ENCODE measurements at places on chromosomes 5 and 9.

DNA sequence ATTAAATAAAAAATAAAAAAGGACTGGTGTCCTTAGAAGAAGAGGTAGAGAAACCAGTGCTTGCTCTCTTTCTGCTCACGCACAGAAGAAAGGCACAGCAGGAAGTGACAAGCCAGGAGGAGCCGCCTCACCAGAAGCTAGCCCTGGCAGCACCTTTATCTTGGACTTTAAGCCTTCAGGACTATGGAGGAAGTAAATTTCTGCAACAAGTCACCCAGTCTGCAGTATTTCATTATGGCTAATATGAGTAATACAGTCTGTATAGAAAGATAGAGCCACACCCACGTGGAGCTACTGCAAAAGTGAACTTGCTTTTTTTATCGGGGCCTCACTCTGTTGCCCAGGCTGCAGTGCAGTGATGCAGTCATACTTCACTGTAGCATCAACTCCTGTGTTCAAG lies 68.4 kb downstream of the PDZD2 start:
- DNase-seq, result no peak

- no peak for DNase-seq
Measured at GRCh38 chr5:138711811-138712210, 41.4 kb upstream of the CTNNA1 start.

DNA sequence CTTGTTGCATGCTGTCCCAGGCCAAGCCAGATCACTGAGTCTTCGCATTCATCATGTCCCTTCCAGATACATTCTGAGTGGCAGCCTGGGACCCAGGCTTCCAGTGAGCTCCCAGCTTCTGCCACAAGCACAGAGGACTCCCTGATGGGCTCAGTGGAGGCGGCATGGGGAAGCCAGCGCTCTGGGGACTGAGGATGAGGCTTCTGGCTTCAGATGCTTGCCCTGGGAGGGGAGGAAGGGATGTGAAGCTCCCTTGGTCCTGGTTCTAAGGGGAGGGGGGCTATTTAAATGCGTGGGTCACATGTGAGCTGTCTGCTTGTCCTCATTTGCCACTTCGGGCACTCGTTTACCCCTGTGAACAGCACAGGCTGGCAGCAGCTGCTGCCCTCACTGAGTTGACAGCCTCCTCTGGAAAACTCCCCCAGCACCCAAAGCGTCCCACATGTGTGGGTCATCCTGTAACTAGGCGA lies 174.0 kb downstream of the NR3C1 start:
- DNase-seq, result peak; percentile 5

DNA sequence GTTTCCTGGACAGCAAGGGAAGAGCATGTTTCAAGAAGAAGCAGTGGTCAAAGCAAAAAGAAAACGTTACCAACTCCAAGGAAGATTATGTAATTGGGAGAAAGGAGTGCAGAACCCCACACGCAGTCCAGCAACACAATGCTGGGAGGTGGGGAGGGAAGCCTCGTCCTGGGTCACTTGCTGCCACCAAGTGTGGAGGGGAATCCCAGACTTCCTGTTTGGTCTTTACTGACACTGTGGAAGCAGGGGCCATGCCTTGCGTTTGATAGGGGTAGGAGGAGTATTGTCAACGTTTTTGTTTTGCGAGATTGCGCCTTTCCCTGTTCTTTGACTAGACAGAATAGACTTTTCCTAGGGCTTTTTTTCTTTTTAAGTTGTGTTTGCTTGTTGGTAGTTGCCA lies 421.0 kb downstream of the KDM4C start:
- no peak for DNase-seq

DNA sequence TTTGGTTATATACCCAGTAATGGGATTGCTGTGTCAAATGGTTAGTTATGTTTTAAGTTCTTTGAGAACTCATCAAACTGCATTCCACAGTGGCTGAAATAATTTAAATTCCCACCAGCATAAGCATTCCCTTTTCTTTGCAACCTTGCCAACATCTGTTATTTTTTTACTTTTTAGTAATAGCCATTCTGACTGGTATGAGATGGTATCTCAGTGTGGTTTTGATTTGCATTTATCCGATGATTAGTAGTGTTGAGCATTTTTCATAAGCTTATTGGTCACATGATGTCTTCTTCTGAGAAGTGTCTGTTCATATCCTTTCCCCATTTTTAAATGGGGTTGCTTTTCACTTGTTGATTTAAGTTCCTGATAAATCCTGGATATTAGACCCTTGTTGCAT lies 435.7 kb upstream of the RIOK2 start:
- no peak for DNase-seq

DNA sequence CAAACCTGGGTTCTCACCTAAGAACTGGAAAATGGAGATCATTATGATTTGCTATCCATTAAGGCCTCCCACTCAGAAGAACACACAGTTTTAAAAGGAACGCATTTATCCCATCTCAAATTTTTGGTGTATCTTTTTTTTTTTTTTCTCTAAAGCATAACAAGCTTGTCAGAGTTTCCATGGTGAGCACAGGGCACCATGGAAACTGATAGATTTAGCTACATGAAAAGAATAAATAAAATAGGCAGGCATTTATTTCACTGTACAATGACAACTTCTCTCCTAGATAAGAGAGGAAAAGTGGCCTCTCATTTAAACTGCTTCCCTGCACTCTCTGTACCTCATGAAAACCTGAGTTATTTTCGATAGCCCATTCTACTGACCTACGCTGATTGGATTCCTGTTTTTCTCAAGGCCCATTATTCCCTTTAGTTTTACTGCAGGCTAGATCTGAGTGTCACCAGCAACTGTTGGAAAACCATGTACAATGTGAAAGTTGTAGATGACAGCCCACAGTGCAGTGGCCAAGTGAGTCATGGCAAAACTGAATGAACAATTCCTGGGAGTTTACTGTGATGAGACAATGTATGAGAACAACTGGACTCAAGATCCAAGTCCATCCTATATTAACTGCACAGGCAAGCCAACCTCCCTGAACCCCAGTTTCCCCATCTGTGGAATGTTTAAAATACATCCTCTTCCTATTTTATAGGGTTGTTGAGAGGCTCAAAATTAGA lies 4.3 kb upstream of the GDA start:
- no peak for DNase-seq

DNA sequence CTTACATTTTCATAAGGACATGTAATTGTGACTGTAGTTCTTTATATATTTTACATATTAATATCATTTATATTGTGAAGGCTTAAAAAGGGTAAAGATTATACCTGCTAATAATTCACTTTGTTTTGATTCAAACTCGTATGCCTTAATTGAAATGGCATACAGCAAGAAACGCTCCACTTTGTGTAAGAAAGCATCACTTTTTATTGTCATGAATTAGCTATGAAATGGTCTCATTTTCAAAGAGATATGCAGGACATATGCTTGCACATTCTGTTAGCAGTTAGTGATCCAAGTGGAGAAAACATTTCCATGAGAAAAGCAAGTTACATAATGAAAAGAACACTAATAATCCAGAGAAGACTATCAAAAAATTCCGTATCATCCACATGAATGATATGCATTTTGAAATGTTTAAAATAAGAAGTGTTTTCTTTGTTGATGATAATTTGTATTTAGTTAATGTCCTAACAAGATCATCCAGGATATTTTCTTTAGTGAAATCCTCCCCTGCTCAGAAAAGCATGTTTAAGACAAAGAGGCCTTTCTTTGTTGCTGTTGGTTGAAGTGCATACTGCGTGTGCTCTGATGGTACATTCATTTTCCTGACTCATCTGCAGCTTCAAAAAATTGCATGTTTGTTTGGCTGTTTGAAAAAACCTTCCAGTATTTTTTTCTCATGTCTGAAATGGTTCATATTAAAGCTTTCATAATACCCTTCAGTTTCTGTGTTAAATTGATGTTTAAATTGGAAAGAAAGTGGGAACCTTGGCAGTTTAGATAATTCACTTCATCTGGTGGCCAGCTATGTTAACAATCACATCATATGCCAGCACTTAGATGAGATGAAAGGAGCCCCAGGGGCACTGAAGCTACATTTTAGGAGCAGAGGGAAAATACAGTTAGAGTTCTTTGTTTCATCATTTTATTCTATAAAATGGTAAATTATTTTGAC lies 242.2 kb downstream of the CSNK1G3 start:
- DNase-seq, result no peak

DNA sequence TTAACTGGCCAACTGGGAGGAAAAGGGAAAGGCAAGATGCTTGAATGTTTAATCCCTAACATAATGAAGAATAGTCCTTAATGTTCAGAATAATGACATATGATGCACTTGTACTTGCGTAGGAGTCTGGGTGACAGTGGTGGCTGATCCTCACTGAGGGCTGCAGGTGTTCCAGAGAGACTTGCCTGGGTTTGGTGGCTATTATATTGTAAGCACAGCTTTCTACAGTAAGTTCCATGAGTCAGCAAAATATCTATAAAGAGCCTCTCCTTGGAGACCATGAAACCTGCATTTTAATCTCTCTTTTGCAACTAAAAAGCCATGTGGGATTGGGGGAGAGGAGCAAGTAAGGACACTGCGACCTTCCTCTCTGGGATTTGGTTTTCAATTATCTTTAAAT lies 1.9 kb upstream of the NPR2 start:
- no peak for DNase-seq

DNA sequence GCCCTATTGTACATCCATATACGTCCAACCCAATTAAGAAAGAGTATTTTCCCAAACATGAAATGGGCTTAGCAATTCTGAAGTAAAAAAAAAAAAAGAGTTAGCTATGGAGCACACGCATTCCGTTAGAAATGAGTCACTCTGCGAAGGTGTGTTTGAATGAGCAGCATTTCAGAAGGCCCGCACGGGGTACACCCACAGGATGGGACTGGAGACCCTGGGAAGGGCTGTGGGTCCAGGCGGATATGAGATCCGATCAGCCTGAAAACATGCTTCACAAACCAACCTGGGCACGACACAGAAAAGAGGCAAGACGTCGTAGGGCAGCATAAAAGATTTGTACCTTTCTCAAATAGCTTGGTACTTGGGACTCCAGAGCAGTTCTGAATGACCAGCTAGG lies 173.9 kb upstream of the KLF9 start:
- no peak for DNase-seq

- DNase-seq, result no peak
Measured at GRCh38 chr5:36152324-36153297, 700 bp downstream of the SKP2 start.
